ENCODE measurements at places on chromosomes 5 and 9. TPM values are rescaled to one million over a fixed set of nuclear protein-coding genes. Genes with fewer than 3 reads are reported as not detected.

Gene LURAP1L
- polyA plus RNA-seq, result not detected

- no peak overlapping the region for H3K27ac ChIP-seq
- no peak overlapping the region for H3K4me3 ChIP-seq
- no peaks in the 10 kb centered on the region for H3K4me1 ChIP-seq
- H3K36me3 ChIP-seq, result no peaks in the 10 kb centered on the region
- no peaks in the 10 kb centered on the region for H3K27me3 ChIP-seq
- DNase-seq, result no peak
Observed at GRCh38 chr5:9553561-9553960, 7.7 kb upstream of the SEMA5A start.

Gene ADAMTS6
- 0.39 TPM for polyA plus RNA-seq

GRCh38 chr5:178422400-178422775, 167.8 kb downstream of the COL23A1 start:
- no peak for DNase-seq
- H3K27me3 ChIP-seq, result no peaks in the 10 kb centered on the region
- H3K27ac ChIP-seq, result no peak overlapping the region

DNA sequence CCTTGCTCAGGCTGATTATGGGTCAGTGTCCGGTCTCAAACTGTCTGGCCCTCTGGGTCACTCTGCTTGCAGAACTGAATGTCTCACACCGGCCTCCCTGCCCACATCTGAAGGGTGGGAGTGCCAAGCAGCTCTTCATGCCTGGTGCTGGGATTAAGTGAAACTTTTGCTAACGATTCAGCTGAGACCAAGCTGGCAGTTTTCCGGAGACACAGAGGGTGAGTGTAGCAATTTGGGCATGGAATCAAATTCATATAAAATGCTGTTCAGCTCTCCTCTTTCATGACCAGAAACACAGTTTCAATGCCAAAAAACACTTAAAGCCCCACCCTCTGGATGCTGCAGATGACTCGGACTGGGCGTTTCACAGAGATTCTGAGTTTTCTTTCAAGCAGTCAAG, 207.5 kb downstream of the NXNL2 start:
- H3K27me3 ChIP-seq, result no peaks in the 10 kb centered on the region
- no peaks in the 10 kb centered on the region for H3K4me1 ChIP-seq
- DNase-seq, result no peak
- H3K36me3 ChIP-seq, result no peaks in the 10 kb centered on the region

DNA sequence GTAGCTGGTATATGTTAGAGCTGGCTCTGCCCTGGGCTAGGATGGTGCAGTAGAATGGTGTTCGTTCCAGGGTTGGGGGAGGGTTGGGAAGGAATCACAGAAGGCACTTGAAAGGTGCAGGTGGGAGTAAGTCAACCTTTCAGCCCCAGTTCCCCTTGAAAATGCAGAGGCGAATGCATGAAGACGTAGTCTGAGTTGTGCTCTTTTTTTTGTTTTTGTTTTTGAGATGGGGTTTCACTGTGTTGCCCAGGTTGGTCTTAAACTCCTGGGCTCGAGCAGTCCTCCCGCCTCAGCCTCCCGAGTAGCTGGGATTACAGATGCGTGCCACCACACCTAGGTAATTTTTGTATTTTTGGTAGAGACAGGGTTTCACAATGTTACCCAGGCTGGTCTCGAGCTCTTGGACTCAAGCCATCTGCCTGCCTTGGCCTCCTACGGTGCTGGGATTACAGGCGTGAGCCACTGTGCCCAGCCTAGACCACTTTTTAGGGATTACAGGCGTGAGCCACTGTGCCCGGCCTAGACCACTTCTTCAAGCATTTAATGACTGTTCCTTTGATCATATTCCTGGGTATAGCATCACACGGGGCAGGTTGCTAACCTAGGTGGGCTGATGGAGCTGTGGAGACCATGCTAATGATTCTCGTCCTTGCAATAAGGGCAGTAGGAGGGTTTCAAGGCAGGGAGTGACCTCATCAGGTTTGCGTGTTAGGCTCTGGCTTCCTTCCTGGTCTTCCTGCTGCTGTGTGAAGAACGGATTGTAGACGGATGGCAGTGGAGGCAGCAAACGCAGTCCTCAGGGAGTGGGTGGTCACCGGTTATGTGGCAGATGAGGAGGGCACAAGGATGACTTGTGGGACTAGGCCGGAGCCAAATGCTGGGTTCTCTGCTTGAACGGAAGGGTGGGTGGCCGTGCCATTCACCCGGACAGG, 13.7 kb downstream of the EHMT1 start:
- no peak overlapping the region for H3K27ac ChIP-seq
- no peaks in the 10 kb centered on the region for H3K27me3 ChIP-seq
